ENCODE measurements at places on chromosomes 7 and 10.
A peak's percentile ranks its signal among the peaks of the same experiment; 100 is the strongest.

DNA sequence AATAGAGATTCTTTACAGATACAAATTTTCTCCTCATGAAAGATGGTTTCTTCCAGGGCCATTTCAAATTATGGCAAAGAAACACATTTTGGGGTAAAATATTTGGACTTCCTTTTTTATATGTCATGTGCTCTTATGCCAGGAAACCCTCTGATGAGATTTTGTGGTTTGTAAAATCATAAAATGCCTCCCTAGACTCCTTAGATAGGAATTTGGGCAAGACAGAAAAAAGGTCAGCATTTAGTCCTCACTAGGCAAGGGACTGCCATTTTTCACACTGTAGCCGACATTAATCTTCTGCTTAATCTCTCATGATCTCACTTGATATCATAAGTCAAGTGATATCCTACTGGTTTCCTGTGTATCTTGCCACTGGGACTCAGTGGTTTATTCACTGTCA is 286.4 kb downstream of the ARHGAP12 start:
- DNase-seq = no peak

GRCh38 chr10:93567277-93568104 is 1.0 kb downstream of the FFAR4 start:
- no peak for DNase-seq

- DNase-seq = no peak
These were observed 158.5 kb downstream of the C10orf105 start for GRCh38 chr10:71561003-71561574.

DNA sequence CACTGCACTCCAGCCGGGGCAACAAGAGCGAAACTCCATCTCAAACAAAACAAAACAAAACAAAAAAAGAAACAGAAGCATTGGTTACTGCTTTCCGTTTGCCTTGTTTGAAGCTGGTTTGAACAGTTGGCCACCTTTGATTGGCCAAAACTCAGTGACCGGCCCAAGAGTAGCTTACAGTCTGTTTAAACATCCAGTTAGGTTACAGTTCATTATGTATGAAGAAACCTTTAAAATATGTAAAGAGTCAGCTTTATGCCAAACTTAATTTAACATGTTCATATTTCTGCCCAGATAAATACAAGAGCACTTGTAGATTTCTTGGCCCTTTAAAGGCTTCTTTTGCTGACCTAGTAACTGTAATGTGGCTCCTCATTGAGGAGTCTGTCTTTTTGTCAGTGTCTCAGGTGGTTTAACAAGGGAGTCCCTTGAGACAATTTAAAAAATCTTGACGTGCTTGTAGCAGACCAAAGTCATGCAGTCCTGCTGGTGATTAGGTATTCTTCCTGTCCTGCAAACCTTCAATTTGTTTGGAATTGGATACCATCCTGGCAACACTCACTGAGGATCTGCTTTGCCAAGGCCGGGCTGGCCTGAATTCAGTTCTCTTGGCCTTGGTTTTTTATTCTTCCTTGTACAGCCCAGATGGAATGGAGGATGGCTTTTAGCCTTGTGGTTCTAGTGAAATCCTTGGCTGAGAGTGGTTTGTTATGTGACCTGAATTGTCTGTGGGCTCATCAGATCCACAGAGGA is 128.9 kb downstream of the PLXDC2 start:
- DNase-seq = peak; percentile 63

DNA sequence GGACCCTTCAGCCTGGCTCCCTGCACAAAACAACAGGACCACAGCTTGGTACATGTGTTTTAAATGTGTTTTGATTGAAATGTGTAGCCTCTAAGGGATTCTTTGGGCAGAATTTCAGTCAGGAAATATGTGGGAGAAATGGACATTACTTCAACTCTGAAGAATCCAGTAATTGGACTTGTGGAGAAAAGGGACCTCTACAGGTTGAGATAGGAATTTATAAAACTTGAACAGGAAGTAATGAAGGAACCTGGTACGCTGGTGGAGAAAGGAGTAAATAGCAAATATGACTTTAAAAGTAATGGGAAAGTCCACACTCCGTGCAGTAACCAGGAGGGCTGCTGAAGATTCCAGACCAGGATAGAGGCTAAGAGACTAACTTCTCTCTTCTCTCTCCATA is 220.5 kb downstream of the LHFPL3 start:
- DNase-seq = no peak

DNA sequence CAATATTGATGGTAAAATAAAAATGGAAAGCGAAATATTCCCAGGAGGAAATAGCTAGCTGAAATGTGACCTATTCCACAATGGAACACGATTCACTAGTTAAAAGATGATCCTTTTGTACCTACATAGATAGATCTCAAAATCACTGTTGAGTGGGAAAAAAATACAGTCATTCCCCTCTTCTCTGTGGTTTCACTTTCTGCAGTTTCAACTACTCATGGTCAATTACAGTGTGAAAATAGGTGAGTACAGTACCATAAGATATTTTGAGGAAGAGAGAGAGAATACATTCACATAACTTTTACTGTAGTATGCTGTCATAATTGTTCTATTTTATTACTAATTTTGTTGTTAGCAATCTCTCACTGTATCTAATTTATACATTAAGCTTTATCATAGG is 56.0 kb upstream of the COL13A1 start:
- DNase-seq = no peak

DNA sequence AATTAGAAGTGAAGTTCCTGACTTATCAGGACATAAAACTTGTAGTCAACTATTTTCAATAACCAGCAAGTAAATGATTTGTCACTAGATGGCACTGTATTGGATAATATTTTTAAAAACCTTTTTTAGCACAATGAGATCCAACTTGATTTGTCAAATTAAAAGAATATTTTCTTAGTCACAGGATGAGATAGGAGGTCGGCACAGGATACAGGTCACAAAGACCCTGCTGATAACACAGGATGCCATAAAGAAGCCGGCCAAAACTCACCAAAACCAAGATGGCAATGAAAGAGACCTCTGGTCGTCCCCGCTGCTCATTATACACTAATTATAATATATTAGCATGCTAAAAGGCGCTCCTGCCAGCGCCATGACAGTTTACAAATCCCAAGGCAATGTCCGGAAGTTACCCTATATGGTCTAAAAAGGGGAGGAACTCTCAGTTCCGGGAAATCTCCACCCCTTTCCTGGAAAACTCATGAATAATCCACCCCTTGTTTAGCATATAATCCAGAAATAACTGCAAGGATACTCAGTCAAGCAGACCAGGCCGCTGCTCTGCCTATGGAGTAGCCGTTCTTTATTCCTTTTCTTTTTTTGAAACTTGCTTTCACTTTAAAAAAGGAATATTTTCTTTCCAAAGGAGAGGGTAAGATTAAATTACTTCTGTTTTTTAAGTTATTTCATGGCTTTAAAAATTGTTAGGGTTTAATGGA is 255.7 kb upstream of the MKLN1 start:
- peak; percentile 63 for DNase-seq

- no peak for DNase-seq
These were observed 96.3 kb downstream of the POM121L12 start for GRCh38 chr7:53131697-53132096.

- no peak for DNase-seq
These were observed 130.1 kb upstream of the LRRN3 start for GRCh38 chr7:110960811-110961210.

GRCh38 chr10:113880236-113880635 is 25.8 kb downstream of the NHLRC2 start:
- DNase-seq = no peak
